ENCODE measurements at places on chromosomes 7 and 10. TPM values are rescaled to one million over a fixed set of nuclear protein-coding genes. Genes with fewer than 3 reads are reported as not detected.
A peak's percentile ranks its signal among the peaks of the same experiment; 100 is the strongest.

DNA sequence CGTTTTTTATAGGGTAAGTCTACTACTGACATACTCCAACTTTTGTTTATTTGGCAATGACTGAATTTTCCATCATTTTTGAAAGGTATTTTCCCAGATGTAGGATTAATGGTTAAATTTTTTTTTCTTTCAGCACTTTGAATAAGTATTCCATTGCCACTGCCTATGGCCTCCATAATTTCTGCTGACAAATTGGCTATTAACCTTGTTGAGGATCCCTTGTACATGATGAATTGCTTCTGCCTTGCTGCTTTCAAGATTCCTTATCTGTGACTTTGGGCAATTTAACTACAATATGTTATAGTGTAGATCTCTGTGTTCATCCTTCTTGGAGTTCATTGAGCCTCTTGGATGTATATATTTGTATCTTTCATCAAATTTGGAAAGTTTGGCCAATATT lies 21.6 kb upstream of the VWDE start:
- no peak for DNase-seq
- H3K27me3 ChIP-seq: peaks cover 8% of the 10 kb centered on the region
- H3K36me3 ChIP-seq: no peaks in the 10 kb centered on the region
- no peak overlapping the region for H3K4me3 ChIP-seq
- H3K27ac ChIP-seq: no peak overlapping the region
- H3K4me1 ChIP-seq: no peaks in the 10 kb centered on the region

PON1 gene
- total RNA-seq: not detected

GRCh38 chr10:34049887-34050286 lies 715.4 kb upstream of the NRP1 start:
- no peaks in the 10 kb centered on the region for H3K27me3 ChIP-seq
- H3K4me3 ChIP-seq: no peak overlapping the region
- H3K36me3 ChIP-seq: no peaks in the 10 kb centered on the region
- H3K27ac ChIP-seq: peak overlapping the region; percentile 40

DNA sequence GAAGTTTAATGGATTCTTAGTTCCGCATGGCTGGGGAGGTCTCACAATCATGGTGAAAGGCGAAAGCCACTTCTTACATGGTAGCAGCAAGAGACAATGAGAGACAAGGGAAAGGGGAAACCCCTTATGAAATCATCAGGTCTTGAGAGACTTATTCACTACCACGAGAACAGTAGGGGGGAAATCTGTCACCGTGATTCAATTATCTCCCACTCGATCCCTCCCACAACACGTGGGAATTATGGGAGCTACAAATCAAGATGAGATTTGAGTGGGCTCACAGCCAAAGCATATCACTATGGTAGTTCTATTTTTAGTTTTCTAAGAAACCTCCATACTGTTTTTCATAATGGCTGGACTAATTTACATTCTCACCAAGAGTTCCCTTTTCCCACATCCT lies 36.7 kb downstream of the SPAM1 start:
- no peak overlapping the region for H3K4me3 ChIP-seq
- H3K27ac ChIP-seq: no peak overlapping the region
- no peaks in the 10 kb centered on the region for H3K27me3 ChIP-seq
- no peaks in the 10 kb centered on the region for H3K4me1 ChIP-seq
- H3K36me3 ChIP-seq: no peaks in the 10 kb centered on the region

GRCh38 chr7:155193716-155194115 lies 104.0 kb upstream of the INSIG1 start:
- H3K4me3 ChIP-seq: no peak overlapping the region
- peaks cover 2% of the 10 kb centered on the region for H3K36me3 ChIP-seq
- DNase-seq: no peak
- H3K27me3 ChIP-seq: peaks cover 13% of the 10 kb centered on the region
- H3K27ac ChIP-seq: no peak overlapping the region
- H3K4me1 ChIP-seq: peaks cover 19% of the 10 kb centered on the region

- H3K36me3 ChIP-seq: no peaks in the 10 kb centered on the region
- H3K27me3 ChIP-seq: no peaks in the 10 kb centered on the region
- no peak overlapping the region for H3K27ac ChIP-seq
- no peak for DNase-seq
- H3K4me1 ChIP-seq: no peaks in the 10 kb centered on the region
Measured at GRCh38 chr7:118011652-118012051, 138.4 kb upstream of the CTTNBP2 start.

MRLN gene
- 0.23 TPM for total RNA-seq

DNA sequence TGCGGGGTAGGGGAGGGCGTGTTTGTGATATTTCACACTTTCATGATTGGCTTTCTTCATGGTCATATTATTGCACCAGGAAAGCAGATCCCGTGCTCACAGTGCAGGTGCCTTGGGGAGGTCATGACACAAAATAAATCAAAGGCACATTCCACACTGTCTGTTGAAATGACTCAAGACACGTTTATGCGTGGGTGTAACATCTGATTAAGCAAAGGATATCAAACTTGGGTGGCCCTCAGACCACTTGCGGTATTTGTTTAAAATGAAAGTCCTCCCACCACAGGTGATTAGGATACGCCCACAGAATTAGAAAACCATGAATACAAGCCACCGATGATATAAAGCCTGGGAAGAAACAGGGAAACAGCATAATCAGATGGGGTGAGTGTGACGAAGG lies 51.1 kb downstream of the SVIL start:
- no peak for DNase-seq
- H3K36me3 ChIP-seq: no peaks in the 10 kb centered on the region
- peaks cover 12% of the 10 kb centered on the region for H3K4me1 ChIP-seq
- no peak overlapping the region for H3K27ac ChIP-seq
- no peaks in the 10 kb centered on the region for H3K27me3 ChIP-seq

DNA sequence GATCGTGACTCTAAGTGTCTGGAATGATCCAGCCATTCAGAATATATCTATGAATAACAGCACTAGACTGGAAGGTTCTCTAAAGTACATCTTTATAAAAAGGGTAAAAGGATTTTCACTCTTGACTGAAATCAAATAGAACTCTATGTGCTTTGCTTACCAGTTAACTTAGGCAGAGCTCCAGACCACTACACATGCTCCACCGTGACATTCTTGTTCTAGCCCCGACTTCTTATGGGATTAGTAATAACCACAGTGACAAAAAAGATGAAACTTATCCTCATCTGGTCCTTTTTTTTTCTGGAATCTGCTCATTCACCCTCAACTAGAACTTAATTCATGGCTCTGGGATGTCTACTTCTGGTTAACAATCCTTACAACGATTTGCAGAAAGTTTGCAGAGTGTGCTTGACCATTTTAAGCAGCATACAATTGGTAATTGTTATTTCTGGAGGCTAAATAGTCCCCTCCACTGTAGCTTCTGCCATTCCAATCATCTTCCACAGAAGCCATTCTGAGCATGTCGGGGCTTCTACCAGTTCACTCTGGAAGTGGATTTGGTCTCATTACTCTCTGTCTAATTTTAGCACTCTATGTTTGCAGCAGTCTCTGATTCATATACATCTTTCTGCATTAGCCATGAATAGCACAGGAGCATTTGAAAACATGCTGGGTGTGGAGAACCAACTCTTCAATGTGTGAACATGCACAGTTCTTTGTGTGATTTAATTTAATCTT lies 163.7 kb upstream of the CDC14C start:
- no peaks in the 10 kb centered on the region for H3K27me3 ChIP-seq
- H3K4me1 ChIP-seq: no peaks in the 10 kb centered on the region
- no peak for DNase-seq
- no peak overlapping the region for H3K4me3 ChIP-seq
- no peaks in the 10 kb centered on the region for H3K36me3 ChIP-seq

- H3K36me3 ChIP-seq: no peaks in the 10 kb centered on the region
- H3K27me3 ChIP-seq: no peaks in the 10 kb centered on the region
- H3K27ac ChIP-seq: no peak overlapping the region
- no peak overlapping the region for H3K4me3 ChIP-seq
Measured at GRCh38 chr7:55397617-55398016, 32.5 kb downstream of the LANCL2 start.

All from activated T-helper 1 cell treated with anti-CD3 and anti-CD28 coated beads, Interleukin-12 subunit alpha, Interleukin-12 subunit beta, Interleukin-2, Interleukin-4 antibody, amounts not matched to agents 30 ng/mL and 10 ng/mL and 1 ng/mL, durations not matched to agents 14 hours and 24 hours and 36 hours (primary cell).